GM10248 (cell line): ENCODE measurements at places on chromosomes 12 and 14.
A peak's percentile ranks its signal among the peaks of the same experiment; 100 is the strongest.

GRCh38 chr12:110937104-110937641 is 16.8 kb upstream of the MYL2 start:
- peak; percentile 80 for DNase-seq

DNA sequence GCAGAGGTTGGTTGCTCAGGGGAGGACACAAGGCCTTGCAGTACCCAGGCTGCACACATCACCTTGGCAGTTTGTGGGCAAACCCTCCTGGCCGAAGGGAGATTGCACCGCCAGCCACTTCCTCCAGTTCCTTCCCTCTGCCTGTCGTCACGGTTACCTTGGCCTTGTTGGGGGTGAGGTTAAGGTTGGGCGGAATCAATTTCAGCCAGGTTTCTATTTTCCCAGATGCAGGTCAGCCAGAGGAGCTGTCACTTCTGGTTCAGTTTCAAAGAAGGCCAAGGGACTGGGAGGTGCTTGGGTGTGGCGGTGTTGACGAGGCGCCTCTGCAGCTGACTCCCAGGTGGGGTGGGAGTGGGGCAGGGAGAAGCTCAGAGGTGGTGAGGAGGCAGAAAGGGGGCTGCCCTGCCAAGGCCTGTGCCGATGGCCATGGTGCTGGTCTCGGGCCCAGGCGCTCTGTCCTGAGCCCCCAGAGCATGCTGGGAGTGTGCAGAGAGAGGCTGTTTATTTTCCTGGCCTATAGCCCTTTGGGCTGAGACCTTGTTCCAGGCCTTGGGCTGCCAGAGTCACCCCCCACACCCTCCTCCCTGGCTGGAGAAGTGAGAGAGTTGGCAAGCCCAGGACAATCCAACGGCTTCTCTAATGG is 31.4 kb downstream of the JDP2 start:
- no peak for DNase-seq

GRCh38 chr12:3247629-3248161 is 170.5 kb downstream of the TSPAN9 start:
- DNase-seq = no peak

DNA sequence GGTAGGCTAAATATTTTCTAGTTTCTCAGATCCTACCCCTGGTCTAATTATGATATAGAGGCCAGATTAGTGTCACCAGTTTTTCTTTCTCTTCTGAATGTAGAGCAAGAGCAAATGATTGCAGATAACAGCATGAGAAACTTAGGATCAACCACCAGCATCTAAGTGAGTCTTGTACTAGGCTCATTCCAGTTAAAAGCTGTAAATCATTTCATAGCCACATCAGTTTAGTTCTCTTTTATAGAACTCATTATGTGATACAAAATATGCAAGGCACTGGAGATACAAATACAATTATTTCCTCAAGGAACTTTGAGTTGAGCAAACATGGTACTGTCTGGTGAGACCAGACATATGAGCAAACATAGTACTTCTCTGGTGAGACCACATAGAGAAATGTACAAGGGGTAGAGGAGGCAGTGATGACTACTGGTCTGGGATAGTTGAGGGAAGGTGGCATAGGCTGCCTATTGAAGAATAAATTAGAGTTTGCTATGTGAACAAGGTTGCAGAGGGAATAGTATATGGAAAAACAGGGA is 59.5 kb downstream of the CRADD start:
- DNase-seq = no peak

GRCh38 chr12:22356231-22356630 is 21.7 kb upstream of the ST8SIA1 start:
- DNase-seq = no peak

DNA sequence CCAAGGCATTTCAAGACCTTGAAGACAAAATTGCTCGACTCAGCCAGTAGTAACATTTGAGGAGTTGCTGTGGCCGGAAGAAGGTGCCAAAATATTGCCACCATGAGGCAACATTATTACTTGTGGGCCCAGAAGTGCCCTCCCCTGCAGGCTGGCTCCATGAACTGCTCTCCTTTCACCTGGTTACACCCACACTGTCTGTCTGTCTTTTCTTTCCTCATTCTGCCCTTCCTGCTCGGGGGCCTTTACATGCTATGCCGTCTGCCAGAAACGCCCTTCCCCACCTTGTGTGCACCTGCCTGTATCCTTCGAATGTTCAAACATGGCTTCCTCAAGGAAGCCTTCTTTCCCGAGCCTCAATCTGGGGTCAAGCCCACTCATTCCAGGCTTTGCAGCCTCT is 224.2 kb upstream of the DIO3 start:
- DNase-seq = no peak

DNA sequence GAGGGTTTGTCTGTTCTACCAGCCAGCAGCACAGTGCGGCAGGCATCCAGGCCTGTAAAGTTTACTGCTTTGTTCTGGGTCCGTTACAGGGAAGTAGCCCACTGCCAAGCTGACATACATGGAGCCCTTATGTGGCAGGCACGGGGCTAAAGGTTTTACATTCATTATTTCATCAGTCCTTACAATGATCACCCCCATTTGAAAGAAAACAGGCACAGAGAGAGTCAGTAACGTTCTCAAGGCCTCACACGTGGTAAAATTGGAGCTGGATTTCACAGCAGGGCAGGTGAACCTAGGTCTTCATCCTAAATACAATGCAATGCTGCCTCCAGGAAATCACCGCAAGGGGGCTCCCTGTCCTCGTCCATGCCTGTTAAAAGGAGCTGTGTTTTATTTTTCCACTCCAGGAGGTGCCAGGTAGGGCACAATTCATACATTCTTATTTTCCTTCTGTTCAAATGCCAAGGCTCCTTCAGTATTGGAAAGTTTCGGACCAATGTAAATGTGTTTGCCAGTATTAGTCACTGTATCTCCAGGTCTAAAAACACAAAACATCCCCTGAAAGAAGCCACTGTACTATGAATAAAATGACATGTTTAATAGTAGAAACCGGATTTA is 172.2 kb upstream of the GZMB start:
- DNase-seq = peak; percentile 43

DNA sequence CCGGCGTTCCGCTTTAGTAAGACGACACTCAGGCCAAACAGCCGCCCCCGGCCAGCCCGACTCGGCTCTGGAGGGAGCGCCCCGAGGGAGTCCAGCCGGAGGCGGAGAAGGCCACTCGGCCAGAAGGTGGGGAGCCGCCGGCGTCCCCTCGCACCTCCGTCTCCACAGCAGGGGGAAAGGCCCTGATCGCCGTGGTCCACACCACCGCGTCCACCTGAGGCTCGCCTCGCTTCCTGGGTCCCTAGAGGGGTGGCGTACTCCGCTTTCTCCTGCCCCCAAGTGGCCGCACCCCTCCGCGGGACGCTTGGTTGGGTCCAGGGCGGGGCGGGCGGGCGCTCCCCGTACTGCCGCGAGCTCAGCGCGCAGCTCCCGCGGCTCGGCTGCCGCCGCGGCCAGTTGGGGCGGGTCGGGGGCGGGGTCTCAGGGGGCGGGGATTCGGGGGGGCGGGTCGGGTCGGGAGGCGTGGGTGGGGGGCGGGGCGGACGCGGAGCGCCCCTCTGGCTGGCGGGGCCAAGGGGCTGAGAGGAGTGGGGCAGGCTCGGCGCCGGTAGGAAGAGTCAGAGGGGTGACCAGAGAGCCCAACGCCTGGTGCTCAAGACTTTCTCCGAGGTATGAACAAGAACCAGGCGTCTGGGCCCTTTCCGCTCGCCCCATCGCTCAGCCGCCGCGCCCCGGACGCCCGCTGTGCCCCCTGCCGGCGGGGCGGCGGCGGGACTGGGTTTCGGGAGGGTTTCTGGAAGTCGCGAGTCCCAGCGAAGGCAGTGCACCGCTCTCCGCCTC is at the start of gene FRMD6:
FRMD6 (plus strand) TSS at position 523 of the 780 bp plus-strand sequence. CDS start 37,927 bp downstream, outside the sequence.
- DNase-seq = peak; percentile 95

- DNase-seq = peak; percentile 71
Measured at GRCh38 chr14:32077081-32078022, at the start of gene ARHGAP5. ARHGAP5 (plus strand) TSS chr14:32077304; CDS start chr14:32090670, 13,366 bp downstream.

DNA sequence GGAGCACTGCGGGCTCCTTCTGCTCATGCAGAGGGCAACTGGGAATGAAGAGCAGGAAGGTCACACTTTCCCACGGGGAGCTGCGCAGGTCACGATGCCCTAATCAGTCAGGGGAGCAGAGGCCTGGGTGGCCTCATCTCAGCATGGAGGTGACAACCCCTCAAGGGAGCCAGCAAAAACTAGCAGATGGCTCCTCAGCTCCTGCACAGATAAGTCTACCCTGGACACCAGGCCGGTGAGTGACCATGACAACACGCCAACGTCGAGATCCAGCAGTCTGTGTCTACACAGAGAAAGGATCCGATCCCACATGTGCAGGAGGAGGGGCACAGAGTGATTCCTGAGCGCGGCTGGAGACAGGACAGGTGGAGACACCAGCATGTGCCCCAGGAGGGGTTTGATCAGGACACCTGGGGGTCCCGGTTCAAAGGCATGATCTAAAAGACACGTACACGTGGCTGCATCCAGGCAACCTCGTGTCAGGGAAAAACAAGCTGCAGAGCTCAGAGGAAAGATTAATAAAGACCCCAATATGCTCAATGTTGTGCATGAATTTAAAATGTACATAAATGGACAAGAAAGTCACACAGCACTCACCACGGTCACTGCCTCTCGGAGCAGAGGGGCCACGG is 153.7 kb upstream of the SFSWAP start:
- DNase-seq = no peak

DNA sequence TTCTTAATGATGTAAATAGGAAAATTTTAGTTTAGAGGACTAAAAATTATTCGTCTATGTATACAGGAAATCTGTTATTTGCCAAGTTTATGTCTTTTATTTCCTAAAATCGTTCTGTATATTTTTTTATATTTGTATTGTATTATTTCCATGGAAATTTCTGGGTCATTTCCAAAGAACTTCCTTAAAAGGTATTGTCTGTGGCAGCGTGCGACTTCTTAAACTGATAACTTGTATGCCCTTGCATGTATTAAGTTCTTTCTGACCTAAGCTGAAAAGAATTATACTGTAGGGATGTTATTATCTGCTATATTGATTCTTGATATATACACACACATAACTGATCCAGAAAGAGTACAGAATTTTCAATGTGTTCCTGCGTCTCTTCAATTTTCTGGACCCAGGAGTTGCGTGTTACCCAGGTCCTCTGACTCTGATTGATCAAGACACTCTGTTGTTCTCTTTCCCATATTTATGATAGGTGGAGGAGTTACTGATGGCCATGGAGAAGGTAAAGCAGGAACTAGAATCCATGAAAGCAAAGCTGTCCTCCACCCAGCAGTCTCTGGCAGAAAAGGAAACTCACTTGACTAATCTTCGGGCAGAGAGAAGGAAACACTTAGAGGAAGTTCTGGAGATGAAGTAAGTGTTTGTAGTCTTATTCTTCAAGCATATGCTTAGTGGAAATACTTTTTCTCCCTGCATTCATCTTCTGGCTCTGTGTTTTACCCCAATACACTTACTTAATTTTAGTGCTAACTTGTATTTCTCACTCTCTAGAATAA is 298.5 kb downstream of the ERC1 start:
- DNase-seq = no peak

DNA sequence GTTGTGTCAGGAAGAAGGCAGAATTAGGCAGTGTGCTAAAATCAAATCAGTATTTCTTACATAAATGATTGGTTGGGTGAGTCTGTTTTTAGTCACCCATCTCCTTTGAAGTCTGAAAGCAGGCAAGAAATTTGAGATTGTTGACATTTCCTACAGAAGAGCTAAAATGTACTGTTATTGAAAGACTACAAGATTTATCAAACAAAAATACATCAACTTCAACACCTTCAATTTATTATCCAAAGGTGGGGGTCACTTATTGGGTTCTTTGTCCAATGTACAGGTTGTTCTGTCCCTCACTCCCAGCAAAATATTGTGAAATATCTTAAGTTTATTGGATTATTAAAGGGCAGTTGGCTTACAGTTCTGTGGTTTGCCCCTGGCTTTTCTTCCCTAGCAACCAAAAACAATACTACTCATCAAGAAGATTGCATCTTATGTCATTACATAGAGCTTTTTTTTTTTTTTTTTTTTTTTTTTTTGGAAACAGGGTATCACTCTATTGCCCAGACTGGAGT is 20.6 kb upstream of the PKP2 start:
- no peak for DNase-seq

- DNase-seq = no peak
Measured at GRCh38 chr14:51356381-51356780, 116.3 kb downstream of the TMX1 start.

GRCh38 chr12:90978117-90978770 is 23.3 kb upstream of the CCER1 start:
- peak; percentile 14 for DNase-seq

DNA sequence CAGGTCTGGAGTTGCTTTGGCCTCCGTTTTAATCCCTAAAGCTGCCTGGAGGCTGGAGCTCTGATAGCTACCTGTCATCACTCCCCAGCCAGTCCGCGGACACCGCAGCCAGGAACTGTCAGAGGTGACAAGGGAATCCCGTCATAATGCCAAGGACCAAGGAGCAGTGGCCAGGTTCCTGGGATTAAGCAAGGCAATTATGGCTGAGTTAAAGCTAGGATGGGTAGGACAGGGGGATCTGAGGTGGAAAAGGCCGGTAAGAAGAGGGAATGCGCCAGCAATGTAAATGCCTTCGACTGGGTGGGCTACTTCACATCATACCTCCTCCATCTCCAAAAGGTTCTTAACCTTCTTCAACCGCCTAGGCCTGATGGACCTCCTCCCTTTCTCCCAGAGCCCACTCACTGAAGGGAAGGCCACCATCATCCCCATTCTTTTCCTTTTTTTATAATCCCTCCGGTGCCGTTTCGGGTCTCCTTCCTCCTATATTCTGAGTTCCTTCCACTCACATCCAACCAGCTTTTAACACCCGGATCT is 1.9 kb downstream of the PPP1R3E start:
- no peak for DNase-seq

- no peak for DNase-seq
Measured at GRCh38 chr12:130664252-130664651, 51.8 kb downstream of the RIMBP2 start.

DNA sequence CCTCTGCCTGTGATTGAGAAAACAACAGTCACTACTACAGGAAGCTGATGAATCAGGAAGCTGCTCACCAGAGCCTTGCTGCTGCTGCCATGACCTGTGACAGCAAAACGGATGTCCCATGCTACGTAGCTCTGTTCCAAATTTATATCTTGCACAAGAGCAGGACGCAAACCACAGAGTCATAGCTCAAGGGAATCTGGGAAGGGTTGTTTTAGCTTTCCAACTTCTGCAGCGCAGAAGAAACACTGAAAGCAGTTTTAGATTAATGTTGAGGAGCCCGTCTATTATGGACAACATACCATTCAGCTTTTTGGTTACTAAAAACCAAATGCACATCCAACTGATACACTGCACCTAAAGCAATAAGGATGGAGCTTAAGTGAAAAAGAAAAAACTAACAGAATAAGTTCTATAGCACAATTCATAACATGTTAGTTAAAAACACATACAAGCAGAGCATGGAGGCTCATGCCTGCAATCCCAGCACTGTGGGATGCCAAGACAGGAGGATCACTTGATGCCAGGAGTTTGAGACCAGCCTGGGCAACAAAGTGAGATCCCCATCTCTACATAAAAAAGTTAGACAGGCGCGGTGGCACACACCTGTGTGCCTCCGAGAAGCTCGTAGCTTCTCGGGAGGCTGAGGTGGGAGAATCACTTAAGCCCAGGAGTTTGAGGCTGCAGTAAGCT is 1.7 kb upstream of the ANKRD33 start:
- no peak for DNase-seq

- no peak for DNase-seq
Measured at GRCh38 chr14:69567563-69567962, 7.1 kb downstream of the CCDC177 start.

- peak; percentile 93 for DNase-seq
Measured at GRCh38 chr14:92121670-92122350, at the start of the genes CPSF2 and NDUFB1. CPSF2 (plus strand) TSS chr14:92121969; CDS start chr14:92130985, 9,016 bp downstream. NDUFB1 (minus strand) TSS chr14:92121706; CDS start chr14:92117637, 4,069 bp downstream.

- DNase-seq = no peak
Measured at GRCh38 chr14:103304706-103305105, 29.3 kb upstream of the EIF5 start.

GRCh38 chr12:3130057-3130830 is 53.1 kb downstream of the TSPAN9 start:
- DNase-seq = no peak

- DNase-seq = no peak
Measured at GRCh38 chr12:60176891-60177290, 581.1 kb downstream of the SLC16A7 start.
